Mucosa of descending colon (tissue), 3 donors: ENCODE measurements at places on chromosomes 5 and 9. TPM values are rescaled to one million over a fixed set of nuclear protein-coding genes. Genes with fewer than 3 reads are reported as not detected.
A peak's percentile ranks its signal among the peaks of the same experiment; 100 is the strongest.

DNA sequence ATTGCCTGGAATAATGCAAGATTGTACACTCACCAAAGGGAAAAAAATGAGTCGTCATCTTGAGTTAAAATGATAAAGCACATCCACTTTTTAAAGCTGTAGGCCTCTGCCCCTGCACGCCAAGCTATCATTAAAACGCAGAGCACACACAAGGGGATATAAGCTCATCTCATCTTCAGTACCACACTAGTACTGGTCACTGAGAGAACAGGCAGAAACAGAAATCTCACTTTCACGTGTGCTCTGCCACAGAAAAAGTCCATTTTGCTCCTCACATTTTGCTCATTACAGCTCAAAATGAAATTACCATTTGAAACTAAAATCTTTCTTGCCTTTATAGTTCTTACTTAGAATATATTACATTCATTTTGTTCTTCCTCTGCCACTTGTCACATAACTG, 99.2 kb upstream of the SLC30A5 start:
- no peak for DNase-seq

DNA sequence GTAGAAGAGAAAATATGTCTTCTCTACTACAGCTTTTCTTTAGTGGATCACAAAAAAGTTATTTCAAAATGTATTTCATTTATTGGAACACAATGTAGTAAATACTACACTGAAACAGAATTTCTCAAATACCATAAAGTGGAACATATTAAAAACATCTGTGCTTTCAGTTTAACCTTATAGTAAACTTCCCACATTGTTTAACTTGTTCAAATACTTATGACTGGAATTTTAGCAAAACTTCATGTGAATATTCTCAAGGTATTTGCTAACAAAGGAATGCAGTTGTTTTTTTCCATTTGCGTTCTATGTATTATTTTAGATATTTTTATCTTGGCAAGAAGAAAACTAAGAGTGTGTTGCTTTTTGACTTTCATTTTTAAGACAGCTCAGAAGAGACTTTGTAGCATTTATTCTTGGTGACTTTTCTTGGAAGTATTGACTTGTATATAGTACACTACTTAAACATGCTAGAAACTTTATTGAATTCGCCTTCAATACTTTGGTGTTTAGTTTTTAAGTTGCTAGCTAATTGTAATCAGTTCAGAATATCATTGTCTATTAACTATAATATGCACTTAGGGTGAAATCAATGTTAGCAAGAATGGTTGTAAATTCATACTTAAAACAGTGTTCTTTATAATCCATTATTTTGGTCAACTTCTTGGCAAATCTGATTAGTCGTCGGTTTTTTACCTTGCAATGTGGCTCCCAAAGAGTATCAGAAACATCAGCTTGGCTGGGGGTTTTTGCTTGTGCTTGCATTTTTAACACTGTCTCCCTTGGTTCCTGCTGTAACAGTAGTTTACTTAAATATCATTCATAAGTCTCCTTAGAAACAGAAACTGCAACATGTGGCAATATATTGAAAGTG, 5.0 kb upstream of the RHOBTB3 start:
- DNase-seq = no peak

- no peak for DNase-seq
Observed at GRCh38 chr9:36401897-36402480, 1.9 kb upstream of the RNF38 start.

DNA sequence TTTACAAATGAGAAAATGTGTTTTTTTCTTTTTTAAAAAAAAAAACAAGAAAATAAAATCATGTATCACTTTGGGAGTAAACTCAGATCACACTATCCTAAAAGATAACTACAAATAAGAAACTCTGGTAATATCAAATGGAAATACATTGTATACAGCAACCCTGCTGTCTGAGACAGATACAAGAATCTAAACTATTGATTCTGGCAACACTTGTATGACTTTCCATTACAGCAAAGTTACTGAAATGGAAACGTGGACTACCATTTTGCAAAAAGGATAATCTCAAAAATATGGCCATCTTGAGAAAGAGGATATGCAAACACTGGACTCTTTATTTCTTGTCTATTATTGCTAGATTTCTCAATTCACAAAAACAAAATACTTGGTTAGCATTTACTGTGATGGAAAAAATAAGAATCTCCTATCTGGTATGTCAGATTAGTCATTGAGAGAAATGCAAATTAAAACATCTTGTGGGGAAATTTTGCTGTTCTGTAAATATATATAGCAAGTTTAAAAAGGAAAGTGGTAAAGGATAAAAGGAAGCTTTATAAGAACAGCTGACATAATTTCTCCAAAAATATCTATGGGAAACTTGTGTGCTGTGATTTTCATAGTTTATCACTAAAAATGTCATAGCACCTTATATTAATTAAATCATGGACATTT, 112.9 kb upstream of the FER start:
- no peak for DNase-seq

DNA sequence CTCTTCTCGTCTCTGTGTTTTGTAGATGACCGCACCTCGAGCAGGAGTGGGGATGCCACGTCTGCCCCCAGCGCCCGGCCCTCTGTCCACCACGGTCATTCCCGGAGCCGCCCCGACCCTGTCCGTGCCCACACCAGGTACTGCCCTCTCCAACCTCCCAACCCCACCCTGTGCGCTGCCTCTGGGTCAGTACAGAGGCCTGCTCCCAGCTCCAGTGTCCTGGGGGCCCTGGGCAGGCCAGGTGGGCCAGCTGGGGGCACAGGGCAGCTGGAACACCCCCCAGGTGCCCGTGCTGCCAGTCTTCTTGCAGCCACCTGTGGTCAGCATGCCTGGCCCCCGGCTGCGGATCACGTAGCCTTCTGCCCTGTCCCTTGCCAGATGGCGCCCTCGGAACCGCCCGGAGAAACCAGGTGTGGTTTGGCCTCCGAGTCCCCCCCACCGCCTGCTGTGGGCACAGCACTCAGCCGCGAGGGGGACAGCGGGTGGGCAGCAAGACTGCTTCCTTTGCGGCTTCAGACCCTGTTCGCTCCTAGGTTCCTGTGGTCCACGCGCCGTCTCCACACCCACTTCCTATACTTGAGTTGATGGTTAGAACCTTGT, 133.7 kb downstream of the WNK2 start:
- DNase-seq = no peak

Gene PCDHGA11
- total RNA-seq = 5.6 TPM

DNA sequence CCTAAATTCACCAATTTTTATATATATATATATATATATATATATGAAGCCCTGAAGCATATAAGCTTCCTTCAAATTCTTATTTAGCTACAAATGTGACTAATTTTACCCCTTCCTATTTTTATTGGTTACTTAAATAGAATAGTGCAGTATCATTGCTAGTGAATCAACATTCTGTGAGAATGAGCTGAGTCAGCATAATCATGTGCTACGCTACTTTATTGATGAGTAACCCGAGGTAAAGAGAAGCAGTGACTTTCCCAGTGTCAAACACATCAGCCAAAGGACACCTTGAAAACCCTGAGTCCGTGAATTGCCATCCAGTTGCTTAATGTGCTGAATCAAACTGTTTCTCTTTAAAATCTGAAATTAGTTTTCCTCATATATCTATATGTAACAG, 546.2 kb downstream of the DMRTA1 start:
- DNase-seq = no peak

GRCh38 chr5:146529984-146530383, 14.0 kb upstream of the GPR151 start:
- no peak for DNase-seq

DNA sequence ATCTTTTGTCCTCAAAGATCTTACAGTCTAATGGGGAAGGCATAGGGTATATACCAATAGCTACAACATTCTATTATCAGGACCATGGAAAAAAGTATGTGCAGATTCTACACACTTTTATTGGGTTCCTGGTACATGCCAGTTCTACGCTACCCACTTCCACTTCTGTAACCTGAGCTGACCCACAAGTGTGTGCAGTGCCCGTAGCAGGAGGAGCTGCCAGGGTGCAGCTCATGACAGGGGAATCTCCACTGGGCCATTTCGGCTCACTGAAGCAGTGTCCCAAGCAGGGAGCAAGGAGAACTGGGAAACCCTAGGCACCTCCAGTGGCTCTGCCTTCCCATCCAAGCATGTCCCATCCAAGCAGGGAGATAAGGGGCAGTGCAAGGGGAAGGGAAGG, 60.4 kb downstream of the FOXI1 start:
- DNase-seq = no peak

GRCh38 chr5:59361454-59361853, 532.1 kb downstream of the PDE4D start:
- DNase-seq = no peak

DNA sequence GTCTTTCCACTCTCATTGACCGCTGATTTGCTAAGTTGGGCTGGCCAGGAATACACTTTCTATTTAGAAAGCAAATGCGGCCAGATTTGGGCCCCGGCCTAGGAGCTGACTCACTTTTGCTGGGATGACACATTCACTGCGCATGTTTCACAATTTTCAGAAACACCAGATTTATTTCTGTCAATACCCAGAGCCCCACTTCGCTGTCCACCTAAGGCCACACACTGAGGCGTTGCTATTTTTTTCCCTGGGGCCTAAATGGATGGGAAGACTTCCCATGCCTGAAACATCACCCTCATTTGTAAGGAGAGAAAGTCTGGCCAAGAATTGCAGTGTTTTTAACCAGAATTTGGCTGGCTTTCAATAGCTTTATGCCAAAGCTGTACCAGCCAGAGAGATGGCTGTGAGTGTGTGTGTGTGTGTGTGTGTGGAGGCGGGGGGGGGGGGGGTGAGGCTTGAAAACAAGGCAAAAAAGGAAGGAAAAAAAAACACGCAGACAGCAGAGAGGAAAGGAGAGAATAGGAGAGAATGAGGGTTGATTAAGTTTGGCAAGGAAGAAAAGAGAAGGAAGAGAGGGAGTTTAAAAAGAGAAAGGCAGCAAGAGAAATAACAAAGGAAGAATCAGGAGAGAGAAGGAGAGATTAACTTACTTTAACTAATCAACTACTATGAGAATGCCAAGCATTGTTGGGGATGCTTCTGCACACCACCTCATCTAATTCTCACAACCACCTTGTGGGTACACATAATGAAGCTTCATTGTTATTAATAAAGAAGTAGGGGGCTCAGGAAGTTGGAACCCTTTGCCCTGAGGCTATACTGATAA, 261.4 kb upstream of the KLF4 start:
- peak; percentile 52 for DNase-seq

DNA sequence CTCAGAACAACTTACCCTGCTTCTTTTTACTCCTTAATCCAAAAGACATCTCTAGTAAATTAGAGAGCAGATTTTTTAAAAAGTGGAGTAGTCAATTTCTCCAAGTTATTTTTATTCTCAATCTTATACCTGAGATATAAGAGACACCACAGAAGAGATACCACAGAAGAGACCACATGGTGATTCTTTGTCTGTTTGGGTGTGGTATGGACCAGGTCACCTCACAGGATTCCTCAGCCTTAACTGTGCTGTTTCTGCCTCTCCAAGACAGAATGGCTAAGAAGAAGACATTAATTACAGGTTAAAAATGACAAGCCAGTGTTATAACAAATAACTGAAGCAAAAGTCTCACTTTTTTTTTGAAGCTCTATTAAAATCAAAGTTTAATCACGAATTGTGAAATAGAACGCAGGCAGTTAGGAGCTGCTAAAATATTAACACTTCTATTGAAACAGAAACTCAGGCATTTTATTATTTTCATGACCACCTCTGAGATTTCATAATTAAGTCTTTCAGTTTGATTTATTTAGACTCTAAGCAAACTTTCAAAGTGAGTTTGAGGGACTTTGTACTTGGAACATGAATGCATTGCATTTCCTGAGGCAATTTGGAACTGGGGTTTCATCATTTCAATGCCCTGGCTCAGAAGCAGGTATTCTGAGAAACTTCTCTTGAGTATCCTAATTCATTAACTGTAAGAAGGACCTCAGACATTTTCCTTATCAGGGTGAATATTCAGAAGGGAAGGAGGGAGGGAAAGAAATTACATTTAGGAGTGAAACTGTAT, 280.7 kb downstream of the KCTD16 start:
- DNase-seq = no peak

GRCh38 chr9:87676976-87677775, 48.7 kb upstream of the CTSL start:
- DNase-seq = peak; percentile 23

GRCh38 chr5:53874409-53874808, 314.0 kb downstream of the NDUFS4 start:
- no peak for DNase-seq

DNA sequence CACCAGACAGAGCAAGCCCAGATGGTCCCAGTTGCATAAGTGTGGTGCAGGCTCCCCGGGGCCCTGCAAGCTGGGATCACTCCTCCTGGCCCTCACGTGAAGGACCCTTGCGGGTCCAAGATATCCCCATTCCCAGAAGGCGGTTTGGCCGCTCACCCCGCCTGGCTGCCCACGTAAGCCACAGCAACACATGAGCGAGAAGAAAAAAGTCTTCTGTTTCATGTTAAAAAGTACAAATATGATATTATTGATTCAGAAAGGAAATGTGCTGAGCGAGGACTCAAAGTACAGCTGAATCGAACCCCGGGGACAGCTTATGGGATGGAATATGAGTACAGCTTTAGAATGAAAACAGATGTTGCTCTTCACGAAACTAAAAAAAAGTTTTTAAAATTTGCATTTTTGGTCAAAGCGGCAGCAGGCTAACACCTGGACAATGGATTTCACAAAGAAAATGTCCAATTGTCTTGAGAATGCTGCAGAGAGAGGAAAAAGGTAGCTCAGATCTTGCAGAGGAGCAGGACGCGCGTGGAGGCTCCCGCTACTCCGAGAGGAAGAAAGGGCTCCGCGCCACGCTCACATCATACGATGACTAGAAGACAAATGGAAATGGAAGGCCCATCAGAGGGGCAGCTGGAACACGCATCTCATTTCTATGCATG, 427.6 kb downstream of the IRX1 start:
- DNase-seq = no peak

Gene RMI1
- total RNA-seq = 11.6 TPM

- DNase-seq = no peak
Observed at GRCh38 chr5:159332800-159333544, 2.7 kb upstream of the IL12B start.

Gene DMGDH
- 3.6 TPM for total RNA-seq

DNA sequence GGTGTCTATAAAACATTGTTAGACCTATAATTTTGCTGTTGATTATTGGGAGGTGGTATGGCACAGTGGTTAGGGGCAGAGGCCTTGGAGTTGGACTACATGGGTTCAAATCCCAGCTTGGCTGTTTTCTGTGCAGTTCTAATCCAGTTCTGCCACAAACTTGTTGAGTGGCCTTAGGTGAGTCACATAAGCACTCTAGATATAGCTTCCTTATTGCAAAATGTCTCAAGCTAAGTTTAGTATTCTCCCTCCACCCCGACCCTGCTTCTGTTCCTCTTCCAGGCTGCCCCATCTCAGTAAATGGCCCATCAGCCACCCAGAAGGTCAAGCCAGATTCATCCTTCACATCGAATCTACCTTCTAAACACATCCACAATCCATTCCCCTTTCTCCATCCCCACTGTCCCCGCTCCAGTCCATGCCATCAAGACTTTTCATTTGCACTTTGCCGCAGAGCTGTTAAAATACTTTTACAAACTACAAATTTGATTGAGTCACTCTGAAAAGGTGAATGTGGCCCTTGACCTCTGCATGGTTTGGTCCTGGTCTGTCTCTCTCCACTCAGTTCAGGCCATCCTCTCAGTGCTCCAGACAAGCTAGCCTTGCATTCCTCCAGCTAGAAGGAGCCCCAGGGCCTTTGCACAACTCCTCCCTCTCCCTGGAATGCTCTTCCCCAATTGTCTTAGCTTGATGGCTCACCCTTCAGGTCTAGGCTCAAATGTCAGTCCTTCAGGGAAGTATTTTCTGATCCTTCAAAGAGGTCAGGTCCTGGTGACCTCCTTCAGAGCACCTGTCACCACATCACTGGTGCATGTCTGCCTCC, 10.0 kb upstream of the HDHD3 start:
- DNase-seq = peak; percentile 42
